ENCODE measurements at places on chromosomes 4 and X. TPM values are rescaled to one million over a fixed set of nuclear protein-coding genes. Genes with fewer than 3 reads are reported as not detected.

- DNase-seq, result no peak
These were observed 290.7 kb upstream of the PCDH18 start for GRCh38 chr4:137823007-137823406.

DNA sequence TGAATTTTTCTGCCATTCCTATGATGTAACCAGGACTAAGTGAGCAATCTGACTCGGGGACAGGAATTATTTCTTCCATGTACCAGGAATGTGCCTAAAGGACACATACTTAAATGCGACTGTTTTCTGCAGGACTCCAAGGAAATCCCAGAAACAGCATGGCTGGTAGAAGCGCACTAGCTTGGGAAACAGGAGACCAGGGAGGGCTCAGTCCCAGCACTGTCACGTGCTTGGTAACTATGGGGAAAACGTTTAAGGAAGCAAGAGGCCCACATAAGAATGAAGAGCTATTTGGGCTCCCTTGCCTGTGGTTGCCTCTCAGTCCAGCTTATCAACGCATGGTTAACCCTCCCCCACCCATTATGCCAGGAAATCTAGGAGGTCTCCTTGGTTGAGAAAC, 19.6 kb downstream of the MPP1 start:
- DNase-seq, result no peak

DNA sequence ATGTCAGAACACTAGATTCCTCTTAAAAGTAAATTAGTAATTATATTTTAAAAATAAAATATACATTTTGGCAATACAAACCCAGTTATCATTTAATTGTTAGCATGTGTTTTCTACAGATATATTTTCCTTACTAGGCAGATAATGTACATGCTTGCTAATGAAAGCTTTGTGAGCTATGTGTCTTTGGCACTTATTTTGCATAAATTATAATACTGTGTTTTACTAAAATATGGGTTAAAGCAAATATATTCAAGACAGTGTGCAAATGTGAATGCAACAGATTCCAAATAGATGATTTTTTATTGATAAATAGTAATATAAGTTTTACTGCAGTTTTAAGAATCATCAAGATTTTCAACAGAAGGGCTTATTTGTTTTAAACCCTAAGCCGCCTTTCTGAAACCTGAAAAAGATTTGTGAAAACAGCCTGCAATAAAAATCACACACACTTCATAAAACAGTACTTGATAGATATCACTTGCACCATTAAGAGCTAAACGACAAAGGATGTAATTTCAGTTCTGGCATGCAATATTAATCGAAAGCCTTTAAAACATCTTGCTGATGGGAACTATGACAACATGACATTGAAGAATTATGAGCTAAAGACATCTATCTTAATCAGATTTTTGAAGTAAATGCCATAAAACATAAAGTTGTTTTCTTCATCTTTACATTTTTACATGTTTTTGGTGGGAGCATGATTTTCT, 333.3 kb downstream of the DCTD start:
- no peak for DNase-seq

GRCh38 chrX:134388161-134389109, 71.5 kb upstream of the HPRT1 start:
- DNase-seq, result peak; percentile 43

GRCh38 chr4:177737387-177737940, 295.2 kb upstream of the AGA start:
- no peak for DNase-seq

The TMEM164 gene
- polyA plus RNA-seq, result 2.1 TPM

The BEX2 gene
- 1.0 TPM for polyA plus RNA-seq

The DRD5 gene
- not detected for polyA plus RNA-seq

The COMMD8 gene
- polyA plus RNA-seq, result 151 TPM

Measured in GM12878 (cell line).